ENCODE measurements at places on chromosomes 16 and 17.
A peak's percentile ranks its signal among the peaks of the same experiment; 100 is the strongest.

- H3K4me1 ChIP-seq = peaks cover 67% of the 10 kb centered on the region
- no peak overlapping the region for H3K4me3 ChIP-seq
- DNase-seq = no peak
- peak overlapping the region; percentile 95 for H3K27ac ChIP-seq
- no peaks in the 10 kb centered on the region for H3K36me3 ChIP-seq
These were observed 12.3 kb downstream of the RAI1 start for GRCh38 chr17:17693253-17694168.

DNA sequence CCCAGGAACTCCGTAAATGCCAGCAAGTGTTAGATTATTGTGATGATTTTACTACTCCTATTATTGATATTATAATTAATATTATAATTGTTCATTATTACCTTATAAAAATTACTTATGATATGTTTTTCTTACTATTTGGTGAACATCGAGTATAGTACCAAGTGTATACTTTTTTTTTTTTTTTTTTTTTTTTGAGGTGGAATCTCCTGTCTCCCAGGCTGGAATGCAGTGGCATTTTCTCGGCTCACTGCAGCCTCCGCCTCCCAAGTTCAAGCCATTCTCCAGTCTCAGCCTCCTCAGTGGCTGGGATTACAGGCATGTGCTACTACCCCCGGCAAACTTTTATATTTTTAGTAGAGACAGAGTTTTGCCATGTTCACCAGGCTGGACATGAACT, 347.0 kb downstream of the WWOX start:
- no peak for DNase-seq
- H3K36me3 ChIP-seq = no peaks in the 10 kb centered on the region
- H3K27me3 ChIP-seq = no peaks in the 10 kb centered on the region

- H3K4me1 ChIP-seq = peaks cover 25% of the 10 kb centered on the region
- peak; percentile 75 for DNase-seq
- H3K36me3 ChIP-seq = no peaks in the 10 kb centered on the region
These were observed 26.9 kb upstream of the LITAF start for GRCh38 chr16:11613381-11614303.

GRCh38 chr17:39871801-39872200, 3.8 kb downstream of the ZPBP2 start:
- H3K4me3 ChIP-seq = no peak overlapping the region
- no peaks in the 10 kb centered on the region for H3K36me3 ChIP-seq

- no peak for DNase-seq
- peak overlapping the region; percentile 22 for H3K4me3 ChIP-seq
- H3K27ac ChIP-seq = no peak overlapping the region
- peaks cover 44% of the 10 kb centered on the region for H3K27me3 ChIP-seq
- no peaks in the 10 kb centered on the region for H3K36me3 ChIP-seq
These were observed 721 bp upstream of the BEAN1 start for GRCh38 chr16:66426112-66427035.

DNA sequence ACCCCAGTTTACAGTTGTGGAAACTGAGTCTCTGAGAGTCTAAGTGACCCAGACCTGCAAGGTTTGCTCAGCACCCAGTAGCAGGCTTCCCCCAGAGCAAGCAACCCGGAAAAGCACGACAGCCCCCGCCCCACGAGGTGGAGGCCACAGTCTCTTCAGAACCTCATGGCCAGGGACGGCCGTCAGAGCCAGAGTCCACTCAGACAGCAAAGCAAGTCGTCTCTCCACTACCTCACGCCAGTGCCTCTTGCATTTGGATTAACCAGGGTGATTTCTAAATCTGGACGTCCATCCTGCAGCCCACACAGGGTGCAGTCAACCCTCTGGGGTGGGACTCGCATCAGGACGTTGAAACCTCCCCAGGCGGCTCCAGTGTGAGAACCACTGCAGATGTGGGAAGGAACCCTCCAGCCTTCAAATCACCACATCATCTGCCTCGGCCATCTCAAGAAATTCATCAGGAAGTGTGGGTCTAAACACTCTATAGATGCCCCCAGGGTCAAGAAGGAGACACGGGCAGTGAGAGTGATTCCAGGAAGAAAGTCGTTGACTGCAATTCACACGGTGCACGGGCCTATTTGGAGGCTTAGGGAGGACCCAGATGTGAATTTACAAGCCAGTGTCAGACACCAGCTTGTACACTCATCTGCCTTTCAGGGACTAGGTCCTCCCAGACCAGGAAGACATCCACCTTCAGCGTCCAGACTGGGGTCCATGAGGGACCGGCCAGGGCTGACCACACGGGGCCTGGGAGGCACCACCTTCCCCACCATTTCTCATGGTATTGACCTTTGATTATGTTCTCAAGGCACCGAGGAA, 20.2 kb upstream of the RBFOX3 start:
- no peaks in the 10 kb centered on the region for H3K36me3 ChIP-seq
- no peaks in the 10 kb centered on the region for H3K4me1 ChIP-seq
- DNase-seq = no peak
- H3K27me3 ChIP-seq = no peaks in the 10 kb centered on the region

- peaks cover 33% of the 10 kb centered on the region for H3K4me1 ChIP-seq
- peaks cover 14% of the 10 kb centered on the region for H3K36me3 ChIP-seq
- peak overlapping the region; percentile 91 for H3K4me3 ChIP-seq
- H3K27ac ChIP-seq = peak overlapping the region; percentile 83
These were observed 789 bp downstream of the CSNK1D start for GRCh38 chr17:82272495-82273326.

DNA sequence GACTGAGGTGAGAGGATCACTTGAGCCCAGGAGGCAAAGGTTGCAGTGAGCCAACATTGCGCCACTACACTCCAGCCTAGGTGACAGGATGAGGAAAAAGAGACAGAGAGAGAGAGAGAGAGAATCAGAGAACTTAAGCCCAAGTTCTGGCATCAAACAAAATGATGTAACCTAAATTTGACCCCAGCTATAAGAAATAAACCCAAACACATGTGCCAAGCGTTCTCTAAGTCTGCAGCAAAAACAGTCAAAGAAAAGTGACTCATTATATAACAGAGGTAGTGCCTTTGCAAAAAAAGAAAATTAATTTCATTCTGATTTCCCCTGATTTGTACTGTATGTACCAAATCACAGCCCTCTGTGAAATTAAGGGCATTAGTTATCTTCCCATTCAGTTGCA, 89.5 kb downstream of the CDH11 start:
- no peak overlapping the region for H3K27ac ChIP-seq
- no peaks in the 10 kb centered on the region for H3K4me1 ChIP-seq
- no peaks in the 10 kb centered on the region for H3K36me3 ChIP-seq
- no peak overlapping the region for H3K4me3 ChIP-seq

- DNase-seq = no peak
- no peaks in the 10 kb centered on the region for H3K4me1 ChIP-seq
- no peaks in the 10 kb centered on the region for H3K36me3 ChIP-seq
- H3K4me3 ChIP-seq = no peak overlapping the region
- H3K27me3 ChIP-seq = peaks cover 44% of the 10 kb centered on the region
These were observed 5.9 kb upstream of the SSTR5 start for GRCh38 chr16:1066584-1067172.

DNA sequence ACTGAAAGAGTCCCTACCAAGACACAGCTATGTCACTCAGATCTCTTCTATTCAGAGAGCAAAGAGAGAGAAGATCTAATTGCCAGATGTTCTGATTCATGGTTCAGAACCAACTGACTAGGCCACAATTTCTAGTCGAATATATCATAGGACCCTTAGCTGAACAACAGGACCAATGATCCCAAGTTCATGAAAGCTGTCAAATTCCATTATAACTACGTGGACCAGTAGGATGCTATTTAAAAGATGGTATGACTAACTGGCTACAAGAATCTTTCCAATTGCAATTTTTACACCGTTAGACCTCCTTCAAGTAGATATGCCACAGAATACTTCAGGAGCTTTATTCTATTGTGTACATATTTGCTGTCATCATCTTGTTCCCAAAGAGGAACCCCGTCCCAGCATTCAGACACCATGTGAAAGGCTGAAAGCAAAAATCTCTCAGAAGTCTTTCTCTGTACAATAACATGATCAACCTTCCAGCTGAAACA, 26.0 kb downstream of the DCUN1D3 start:
- H3K27ac ChIP-seq = peak overlapping the region; percentile 42
- DNase-seq = no peak
- H3K36me3 ChIP-seq = no peaks in the 10 kb centered on the region
- no peaks in the 10 kb centered on the region for H3K27me3 ChIP-seq
- peaks cover 48% of the 10 kb centered on the region for H3K4me1 ChIP-seq

GRCh38 chr17:63555500-63556156, 5.4 kb downstream of the DCAF7 start:
- H3K27me3 ChIP-seq = no peaks in the 10 kb centered on the region
- no peak for DNase-seq

DNA sequence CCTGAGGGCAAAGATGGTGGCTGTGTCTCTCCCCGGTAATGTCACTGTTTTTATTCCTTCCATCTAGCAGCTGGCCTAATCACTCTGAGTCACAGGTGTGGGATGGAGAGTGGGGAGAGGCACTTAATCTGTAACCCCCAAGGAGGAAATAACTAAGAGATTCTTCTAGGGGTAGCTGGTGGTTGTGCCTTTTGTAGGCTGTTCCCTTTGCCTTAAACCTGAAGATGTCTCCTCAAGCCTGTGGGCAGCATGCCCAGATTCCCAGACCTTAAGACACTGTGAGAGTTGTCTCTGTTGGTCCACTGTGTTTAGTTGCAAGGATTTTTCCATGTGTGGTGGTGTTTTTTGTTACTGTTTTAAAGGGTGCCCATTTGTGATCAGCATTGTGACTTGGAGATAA, 5.5 kb upstream of the RAPGEFL1 start:
- DNase-seq = no peak
- no peak overlapping the region for H3K27ac ChIP-seq
- H3K27me3 ChIP-seq = no peaks in the 10 kb centered on the region

DNA sequence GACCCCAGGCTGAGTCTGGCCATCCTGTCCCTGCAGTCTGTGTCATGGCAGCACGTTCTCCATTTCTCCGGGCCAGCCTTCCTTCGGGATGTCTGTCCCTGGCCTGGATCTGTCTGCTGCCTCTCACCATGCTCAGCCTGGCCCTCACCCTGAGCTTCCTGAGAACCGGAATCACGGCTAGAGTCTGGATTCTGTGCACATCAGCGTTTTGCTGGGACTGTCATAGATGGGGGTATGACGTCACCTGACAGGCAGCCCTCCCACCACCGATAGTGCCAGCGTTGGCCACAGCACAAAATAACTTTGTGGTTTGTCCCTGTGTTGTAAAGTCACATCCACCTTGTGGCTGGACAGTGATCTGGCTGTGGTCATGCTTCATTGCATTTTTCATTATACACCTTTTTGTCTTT, 59.2 kb downstream of the B9D1 start:
- H3K36me3 ChIP-seq = peaks cover 20% of the 10 kb centered on the region
- no peaks in the 10 kb centered on the region for H3K27me3 ChIP-seq
- H3K4me1 ChIP-seq = no peaks in the 10 kb centered on the region
- no peak for DNase-seq
- H3K27ac ChIP-seq = no peak overlapping the region

DNA sequence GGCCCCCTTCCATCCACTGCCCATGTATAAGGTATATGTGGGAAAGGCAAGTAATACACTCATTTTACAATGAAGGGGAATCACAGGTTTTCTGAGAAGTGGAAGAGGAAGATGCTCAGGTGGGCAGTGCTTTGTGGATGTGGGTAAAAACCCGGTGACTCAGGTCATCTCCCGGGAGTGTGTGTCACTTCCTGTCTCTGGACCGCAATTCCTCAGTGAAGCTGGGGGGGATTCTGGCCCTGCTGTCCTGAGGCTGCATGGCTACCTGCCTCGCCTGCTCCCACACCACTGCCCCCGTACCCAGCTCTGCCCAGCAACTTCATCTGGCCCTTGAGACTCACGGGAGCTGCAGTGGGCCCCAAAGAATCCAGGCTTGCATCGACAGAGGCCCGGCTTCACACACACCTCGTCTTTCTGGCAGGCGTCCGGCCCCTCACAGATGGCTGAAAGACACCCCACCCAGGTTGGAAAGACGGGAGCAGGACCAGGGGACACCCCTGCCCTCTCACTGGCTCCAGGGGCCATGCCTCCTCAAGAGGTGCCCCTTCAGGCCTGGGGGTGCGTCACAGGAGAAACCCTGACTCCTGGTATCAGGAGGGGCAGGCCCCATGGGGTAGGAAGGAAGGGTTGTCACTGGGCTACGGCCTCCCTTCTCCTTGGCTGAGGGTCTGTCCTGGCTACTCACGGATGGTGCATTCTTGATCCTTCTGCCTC, 882 bp downstream of the SCARF1 start:
- H3K36me3 ChIP-seq = no peaks in the 10 kb centered on the region
- no peak overlapping the region for H3K27ac ChIP-seq
- H3K4me3 ChIP-seq = no peak overlapping the region
- H3K27me3 ChIP-seq = peaks cover 6% of the 10 kb centered on the region
- DNase-seq = no peak

GRCh38 chr16:49638673-49639610, 217.0 kb downstream of the ZNF423 start:
- H3K36me3 ChIP-seq = no peaks in the 10 kb centered on the region
- H3K4me3 ChIP-seq = no peak overlapping the region
- DNase-seq = no peak
- no peak overlapping the region for H3K27ac ChIP-seq
- peaks cover 3% of the 10 kb centered on the region for H3K27me3 ChIP-seq

GRCh38 chr17:35778641-35779196, 16.7 kb downstream of the MMP28 start:
- peaks cover 19% of the 10 kb centered on the region for H3K36me3 ChIP-seq
- no peak for DNase-seq
- no peaks in the 10 kb centered on the region for H3K27me3 ChIP-seq

DNA sequence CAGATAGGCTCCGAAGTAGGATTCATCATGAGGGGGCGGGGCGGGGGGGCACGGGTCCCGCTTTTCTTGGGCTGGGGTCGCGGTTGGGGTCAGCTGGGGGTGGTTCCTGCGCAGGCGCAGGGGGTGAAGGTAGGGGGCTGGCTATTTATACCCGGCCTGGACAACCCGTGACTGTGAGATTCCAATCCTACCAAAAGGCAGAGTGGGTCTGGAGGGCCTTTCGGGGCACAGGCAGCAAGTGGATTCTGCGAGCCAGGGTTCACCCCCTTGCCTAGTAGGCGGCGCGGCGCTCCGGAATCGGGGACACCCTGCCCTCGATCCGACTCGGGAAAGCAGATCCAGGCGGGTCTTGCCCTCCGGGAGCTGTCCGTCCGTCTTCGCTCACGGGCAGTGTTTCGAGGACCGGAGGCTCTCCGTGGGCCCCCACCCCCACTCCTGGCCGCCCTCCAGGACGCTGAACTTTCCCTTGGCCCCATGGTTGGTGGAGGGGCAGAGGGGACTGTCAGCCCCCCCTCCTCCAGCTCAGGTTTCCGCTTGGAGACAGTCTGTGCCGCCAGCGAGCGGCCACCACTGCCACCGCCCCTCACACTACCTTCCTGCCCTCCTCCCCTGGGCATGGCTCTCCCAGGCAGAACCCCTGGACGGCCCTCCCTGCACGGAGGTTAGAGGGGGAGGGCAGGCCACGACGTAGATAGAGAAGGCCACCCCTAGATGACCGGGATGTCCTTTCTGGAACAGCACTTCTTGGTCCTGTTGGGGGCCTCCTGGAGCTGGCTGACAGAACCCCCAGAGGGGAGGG, 634 bp downstream of the SLC2A4 start:
- no peak for DNase-seq
- peaks cover 36% of the 10 kb centered on the region for H3K27me3 ChIP-seq
- no peak overlapping the region for H3K27ac ChIP-seq
- peaks cover 16% of the 10 kb centered on the region for H3K4me1 ChIP-seq

Data from keratinocyte (primary cell).